Uterus (tissue), 4 donors: ENCODE measurements at places on chromosomes 4 and X. TPM values are rescaled to one million over a fixed set of nuclear protein-coding genes. Genes with fewer than 3 reads are reported as not detected.
A peak's percentile ranks its signal among the peaks of the same experiment; 100 is the strongest.

DNA sequence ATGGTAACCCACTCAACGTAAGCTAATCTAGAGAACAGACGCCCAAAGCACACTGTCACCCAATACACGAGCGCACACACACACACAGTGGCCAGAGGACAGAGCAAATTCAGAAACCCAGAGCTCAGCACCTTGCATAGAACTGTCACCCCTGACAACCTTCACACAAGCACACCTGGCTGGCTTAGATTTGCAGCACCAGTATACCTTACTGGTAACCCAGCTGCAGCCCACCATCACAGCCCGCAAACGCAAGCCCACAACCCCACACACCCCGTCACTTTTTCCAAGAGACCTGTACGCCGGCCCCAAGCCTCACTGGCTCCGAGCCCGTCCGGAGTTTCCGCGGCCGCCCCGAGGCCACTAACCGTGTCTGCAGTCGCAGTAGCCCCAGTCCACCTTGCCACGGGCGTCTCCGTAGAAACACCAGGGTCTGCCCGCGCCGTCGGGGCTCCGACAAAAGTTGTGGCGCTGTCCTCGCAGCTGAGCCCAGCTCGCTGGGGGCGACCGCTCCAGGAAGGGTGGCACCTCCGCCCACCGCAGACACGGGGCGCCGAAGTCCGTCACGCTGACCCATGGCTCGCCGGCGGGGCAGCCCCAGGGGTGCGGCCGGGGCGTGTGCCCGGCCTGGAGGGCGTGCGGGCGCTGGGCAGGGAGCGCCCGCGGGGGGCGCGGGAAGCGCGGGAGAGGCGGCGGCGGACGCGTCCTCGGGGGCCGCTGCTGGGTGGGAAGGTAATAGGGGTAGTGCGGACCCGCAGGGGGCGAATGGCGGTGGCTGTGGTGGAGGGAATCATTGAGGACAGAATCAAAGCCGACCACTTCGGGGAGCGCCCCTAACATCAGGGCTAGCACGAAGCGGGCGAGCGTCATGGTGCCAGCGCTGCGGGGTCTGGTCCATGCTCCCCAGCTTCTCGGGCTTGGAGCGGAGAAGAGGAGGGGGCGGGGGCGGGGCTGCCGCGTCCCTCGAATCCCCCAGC, 664 bp downstream of the PRSS12 start:
- no peak overlapping the region for H3K4me3 ChIP-seq
- peaks cover 23% of the 10 kb centered on the region for H3K27me3 ChIP-seq
- peaks cover 9% of the 10 kb centered on the region for H3K4me1 ChIP-seq
- H3K27ac ChIP-seq: no peak overlapping the region
- H3K36me3 ChIP-seq: no peaks in the 10 kb centered on the region

- no peaks in the 10 kb centered on the region for H3K27me3 ChIP-seq
- H3K4me1 ChIP-seq: no peaks in the 10 kb centered on the region
- H3K36me3 ChIP-seq: no peaks in the 10 kb centered on the region
- H3K27ac ChIP-seq: no peak overlapping the region
Observed at GRCh38 chrX:109967156-109967555, 35.8 kb upstream of the TMEM164 start.

DNA sequence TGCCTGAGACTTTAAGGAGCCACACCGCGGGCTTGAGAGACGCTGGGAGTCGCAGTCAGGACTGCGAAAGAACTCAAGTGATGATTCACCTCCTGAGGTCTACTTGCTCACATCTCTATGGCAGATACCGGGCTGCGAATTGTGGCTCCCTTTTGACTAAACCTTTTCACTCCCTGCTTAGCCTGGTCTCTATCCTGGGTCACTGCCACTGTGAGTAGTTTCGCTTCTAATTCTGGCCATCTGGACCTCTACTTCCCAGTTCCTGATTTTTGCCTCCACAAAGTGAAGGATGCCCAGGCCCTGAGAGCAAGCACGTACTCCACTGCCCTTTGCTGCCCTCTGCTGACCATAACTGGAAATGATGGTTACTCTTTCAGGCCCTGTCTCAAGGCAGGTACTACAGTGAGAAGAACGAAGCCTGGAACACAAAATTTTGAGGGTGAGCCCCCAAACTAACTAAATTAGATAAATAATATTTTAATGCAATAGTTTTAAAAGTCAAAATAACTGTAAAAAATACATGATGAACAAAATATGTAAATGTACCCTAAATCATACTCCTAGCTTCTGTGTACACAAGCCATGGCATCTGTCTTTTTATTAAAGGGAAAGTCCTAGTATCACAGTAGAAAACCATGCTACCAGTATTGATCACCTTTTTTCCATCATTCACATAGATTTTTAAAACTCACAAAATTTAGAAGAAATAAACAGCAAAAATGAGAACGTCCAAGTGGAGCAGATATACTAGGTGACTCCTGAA, 16.7 kb downstream of the MAD2L1 start:
- no peaks in the 10 kb centered on the region for H3K4me1 ChIP-seq
- peak overlapping the region; percentile 19 for H3K4me3 ChIP-seq
- H3K36me3 ChIP-seq: no peaks in the 10 kb centered on the region
- DNase-seq: peak; percentile 72
- peak overlapping the region; percentile 70 for H3K27ac ChIP-seq

DNA sequence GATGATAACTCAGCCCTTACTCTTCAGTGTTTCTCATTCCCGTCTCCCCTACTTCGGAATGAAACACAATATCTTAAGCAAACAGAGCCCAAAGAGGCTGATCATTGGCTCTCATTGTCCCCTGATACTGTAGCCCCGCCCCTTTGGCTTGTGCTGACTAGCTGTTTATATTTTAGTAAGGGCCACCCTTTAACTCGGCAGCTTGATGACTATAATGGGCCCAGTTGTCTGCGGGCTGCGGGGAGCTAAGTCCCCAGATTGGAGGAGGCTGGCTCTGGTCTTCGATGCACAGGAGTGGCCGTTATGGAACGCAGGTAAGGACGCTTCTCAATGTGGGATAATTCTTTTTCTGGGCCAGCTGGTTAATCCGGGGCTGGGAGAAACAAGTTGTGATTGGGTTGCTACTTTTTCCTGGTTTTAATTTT, at the start of gene TRIM2:
TSS of gene TRIM2 (plus strand) at position 197 of the 425 bp plus-strand sequence. CDS start at position 285, 88 bp downstream.
- no peaks in the 10 kb centered on the region for H3K27me3 ChIP-seq
- no peaks in the 10 kb centered on the region for H3K4me1 ChIP-seq
- peak within 1 kb of the TSS; percentile 26 for H3K4me3 ChIP-seq
- peak; percentile 68 for DNase-seq
- no peaks in the 10 kb centered on the region for H3K36me3 ChIP-seq

DNA sequence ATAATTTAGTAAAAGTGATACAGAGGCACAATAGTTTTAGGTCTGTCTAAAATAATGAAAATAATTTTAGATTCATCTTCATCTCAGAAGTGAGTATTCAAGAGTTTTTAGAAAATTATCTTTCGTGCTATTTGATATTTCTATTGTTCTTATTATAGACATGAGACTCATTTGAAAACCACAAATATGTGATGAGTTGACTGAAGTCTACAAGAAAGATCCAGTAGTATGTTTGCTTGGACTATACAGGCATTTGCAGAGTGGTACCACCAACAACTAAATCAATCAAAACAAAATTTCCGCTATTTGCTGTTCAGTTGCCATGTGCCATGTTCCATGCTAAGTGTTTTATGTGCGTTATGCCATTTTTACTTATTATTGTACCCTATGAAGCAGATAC, 1318.5 kb downstream of the STIM2 start:
- H3K36me3 ChIP-seq: no peaks in the 10 kb centered on the region
- H3K4me3 ChIP-seq: no peak overlapping the region
- H3K27ac ChIP-seq: no peak overlapping the region
- H3K4me1 ChIP-seq: no peaks in the 10 kb centered on the region

DNA sequence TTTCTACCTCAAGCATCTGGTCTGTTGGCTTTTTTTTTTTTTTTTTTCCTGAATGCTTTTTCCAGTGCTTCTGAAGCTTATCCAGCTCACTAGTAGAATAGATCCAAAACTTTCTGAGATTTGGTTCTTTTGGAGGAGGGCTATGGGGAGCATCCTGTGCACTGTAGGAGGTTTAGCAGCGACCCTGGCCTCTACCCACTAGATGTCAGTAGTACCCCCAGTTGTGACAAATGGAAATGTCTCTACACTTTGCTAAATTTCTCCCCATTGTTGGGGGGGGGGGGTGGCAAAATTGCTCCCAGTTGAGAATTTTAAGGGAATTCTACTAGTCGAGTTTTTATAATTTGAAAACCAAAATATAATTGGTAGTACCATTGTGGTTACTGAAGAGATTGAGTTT, 23.0 kb upstream of the PPA2 start:
- no peaks in the 10 kb centered on the region for H3K36me3 ChIP-seq
- H3K27ac ChIP-seq: no peak overlapping the region
- no peaks in the 10 kb centered on the region for H3K27me3 ChIP-seq
- DNase-seq: no peak
- H3K4me3 ChIP-seq: no peak overlapping the region

DNA sequence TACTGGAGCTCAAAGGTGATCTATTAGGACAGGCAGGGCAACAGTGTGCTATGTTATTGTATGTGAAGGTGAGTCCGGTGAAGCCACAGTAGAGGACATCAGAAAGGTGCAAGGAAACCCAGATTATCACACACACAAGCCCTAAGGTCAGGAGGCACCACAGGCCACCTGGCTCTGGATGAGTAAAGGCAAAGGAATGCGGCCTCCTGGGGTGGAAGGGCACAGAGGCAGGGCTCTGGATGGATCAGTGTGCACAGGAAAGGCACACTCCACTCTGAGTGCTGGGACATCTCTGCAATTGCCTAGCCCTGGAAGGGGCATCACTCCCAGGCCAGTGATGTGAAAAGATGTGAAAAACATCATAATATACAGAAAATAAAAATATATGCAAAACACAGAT, 683.5 kb downstream of the TRIML1 start:
- no peaks in the 10 kb centered on the region for H3K36me3 ChIP-seq
- H3K4me1 ChIP-seq: no peaks in the 10 kb centered on the region
- no peak for DNase-seq

GRCh38 chr4:17400686-17401085, 111.2 kb downstream of the QDPR start:
- no peaks in the 10 kb centered on the region for H3K36me3 ChIP-seq
- no peaks in the 10 kb centered on the region for H3K27me3 ChIP-seq
- H3K4me3 ChIP-seq: no peak overlapping the region
- no peaks in the 10 kb centered on the region for H3K4me1 ChIP-seq

DNA sequence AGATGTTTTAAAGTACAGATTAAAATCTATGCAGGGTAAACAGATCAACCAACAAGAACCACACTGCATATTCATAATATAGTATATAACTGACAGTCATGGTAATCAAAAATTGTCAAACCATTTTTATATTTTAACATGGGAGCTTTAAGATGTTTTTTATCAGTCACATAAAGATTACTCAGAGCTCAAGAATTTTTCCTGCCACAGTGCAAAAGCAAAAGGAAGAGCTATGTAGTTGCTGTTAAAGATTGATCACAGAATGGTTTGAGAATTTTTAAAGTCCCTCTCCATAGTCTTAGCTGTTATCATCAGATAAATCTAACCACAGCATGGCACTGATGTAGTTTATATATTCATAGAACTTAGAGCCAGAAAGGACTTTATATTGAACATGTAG, 8.5 kb downstream of the RAB9B start:
- H3K4me1 ChIP-seq: no peaks in the 10 kb centered on the region
- no peak overlapping the region for H3K4me3 ChIP-seq
- no peaks in the 10 kb centered on the region for H3K36me3 ChIP-seq
- no peak overlapping the region for H3K27ac ChIP-seq
- no peaks in the 10 kb centered on the region for H3K27me3 ChIP-seq
- DNase-seq: no peak

DNA sequence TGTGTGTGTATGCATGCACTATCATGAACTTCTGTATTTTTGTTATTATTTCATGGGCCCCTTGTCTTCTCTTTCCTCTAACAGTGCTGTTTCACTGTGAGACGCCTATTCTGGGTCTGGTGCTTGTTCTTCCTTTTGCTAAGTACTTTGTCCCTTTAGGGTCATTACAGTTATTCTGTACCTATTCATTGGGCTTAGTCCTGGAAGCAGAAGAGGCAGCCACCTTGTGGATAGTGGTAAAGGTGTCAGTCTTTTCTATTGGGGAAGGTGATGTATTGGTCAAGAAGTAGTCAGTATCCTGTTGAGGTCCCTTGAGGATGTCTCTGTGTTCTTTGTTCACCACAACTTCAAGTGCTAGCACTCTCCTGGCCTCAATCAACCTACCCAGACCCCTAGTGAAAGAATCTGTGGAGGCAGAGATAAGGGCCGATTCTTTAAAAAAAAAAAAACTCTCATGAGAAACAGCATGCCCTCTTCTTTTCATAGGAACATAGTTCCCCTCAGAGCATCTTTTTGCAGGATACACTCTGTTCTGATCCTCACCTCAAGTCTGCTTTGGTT, 593.8 kb downstream of the SPRY1 start:
- H3K27ac ChIP-seq: no peak overlapping the region
- no peak overlapping the region for H3K4me3 ChIP-seq
- no peaks in the 10 kb centered on the region for H3K27me3 ChIP-seq
- no peak for DNase-seq

DNA sequence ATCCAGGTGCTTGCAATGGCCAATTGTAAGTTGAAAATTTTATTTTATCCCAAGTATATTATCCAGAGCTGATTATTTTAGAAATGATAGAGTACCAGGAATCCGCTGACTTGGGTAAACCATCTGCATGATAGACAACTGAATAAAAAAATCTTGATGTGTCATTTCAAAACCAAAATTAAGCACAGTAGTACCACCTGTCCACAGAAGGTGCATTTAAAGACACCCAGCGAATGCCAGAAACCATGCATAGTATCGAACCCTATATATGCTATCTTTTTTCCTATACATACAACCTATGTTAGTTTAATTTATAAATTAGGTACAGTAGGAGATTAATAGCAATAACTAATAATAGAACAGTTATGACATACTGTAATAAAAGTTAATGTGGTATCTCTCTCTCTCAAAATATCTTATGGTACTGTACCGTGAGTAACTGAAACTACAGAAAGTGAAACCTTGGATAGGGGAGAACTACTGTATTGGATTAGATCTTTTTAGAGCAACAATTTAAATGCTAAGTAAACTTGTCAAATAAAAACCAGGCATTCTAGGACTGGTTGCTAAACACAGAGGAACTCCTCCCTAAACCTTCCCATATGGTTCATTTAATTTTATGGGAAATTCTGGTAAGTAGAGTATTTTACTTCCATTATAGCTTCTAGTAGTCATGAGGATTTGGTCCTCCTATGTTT, 6.2 kb downstream of the NEIL3 start:
- no peaks in the 10 kb centered on the region for H3K4me1 ChIP-seq
- H3K36me3 ChIP-seq: no peaks in the 10 kb centered on the region
- DNase-seq: no peak
- H3K4me3 ChIP-seq: no peak overlapping the region
- no peaks in the 10 kb centered on the region for H3K27me3 ChIP-seq
- H3K27ac ChIP-seq: no peak overlapping the region

The LETM1 gene
- 42.3 TPM for total RNA-seq

The REPS2 gene
- 68.4 TPM for total RNA-seq

The DGKK gene
- total RNA-seq: not detected

The NDST4 gene
- not detected for total RNA-seq

The FAT1 gene
- total RNA-seq: 245 TPM

The BMPR1B gene
- total RNA-seq: 13.6 TPM
